GM13976 (cell line): ENCODE measurements at places on chromosomes 3 and 15.
A peak's percentile ranks its signal among the peaks of the same experiment; 100 is the strongest.

GRCh38 chr3:181009225-181009624, 19.7 kb upstream of the DNAJC19 start:
- no peak for DNase-seq

DNA sequence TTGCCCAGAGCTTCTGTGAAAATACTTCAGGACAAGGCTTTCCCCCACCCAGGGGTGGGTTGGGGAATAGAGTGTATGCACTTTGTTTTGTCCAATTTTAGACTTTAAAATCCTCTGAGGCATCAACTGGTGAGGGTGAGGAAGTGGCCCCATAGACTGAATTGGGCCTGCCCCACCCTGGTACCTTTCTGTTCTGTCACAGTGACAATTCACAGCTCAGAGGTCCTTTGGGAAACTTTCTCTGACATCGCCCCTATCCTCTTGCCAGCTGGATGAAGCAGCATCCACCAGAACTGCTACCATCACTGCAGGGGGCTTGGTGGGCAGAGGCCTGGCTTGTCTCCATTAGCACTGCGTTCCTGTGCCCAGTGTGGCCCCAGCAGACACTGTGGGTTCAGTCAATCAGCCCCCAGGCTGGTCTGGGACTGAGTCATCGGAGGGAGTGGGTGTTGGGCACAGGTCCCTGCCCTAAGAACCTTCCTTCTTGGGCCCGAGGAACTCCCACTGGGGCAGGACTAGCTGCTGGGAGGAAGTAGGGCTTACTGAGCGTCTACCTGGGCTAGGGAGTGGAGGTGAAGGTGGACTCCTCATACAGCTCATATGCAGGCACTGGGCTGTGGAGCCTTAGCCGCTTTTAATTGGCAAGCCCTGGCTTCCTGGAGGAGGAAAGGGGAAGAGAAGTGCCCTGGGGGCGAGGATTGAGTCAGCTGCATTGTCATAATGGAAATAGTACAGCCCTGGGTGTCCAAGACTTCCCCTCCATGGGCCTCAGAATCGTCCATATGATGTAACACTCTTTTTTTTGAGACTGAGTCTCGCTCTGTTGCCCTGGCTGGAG, 1.5 kb upstream of the PPM1M start:
- peak; percentile 81 for DNase-seq

GRCh38 chr15:62903437-62903836, 139.1 kb upstream of the TPM1 start:
- no peak for DNase-seq

DNA sequence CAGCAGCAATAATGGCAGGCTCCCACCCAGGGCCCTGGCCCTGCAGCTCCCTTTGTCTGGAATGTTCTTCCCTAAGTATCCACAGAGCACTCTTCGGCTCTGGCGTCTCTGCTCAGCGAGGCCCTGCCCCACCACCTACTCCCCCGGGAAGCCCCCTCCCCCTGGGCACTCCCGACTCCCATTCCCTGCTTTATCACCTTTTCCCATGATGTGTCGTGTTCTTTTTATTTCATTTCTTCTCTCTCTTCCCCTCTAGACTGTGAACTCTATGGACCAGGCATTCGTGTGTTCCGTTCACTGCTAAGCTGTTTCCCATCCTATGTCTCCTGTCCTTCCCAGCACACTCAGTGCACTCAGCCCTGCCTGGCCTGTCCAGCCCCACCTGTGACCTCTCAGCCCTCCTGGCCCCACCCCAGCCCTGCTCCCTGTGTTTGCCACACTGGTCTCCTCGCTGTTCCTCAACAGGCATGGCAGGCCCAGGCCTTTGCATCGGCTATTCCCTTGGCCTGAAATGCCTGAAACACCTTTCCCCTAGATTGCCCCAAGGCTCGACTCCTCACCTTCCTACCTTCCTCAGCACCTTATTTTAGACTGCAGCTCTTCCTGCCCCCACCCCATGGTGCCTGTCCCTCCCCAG, 107.4 kb downstream of the TPRA1 start:
- no peak for DNase-seq

DNA sequence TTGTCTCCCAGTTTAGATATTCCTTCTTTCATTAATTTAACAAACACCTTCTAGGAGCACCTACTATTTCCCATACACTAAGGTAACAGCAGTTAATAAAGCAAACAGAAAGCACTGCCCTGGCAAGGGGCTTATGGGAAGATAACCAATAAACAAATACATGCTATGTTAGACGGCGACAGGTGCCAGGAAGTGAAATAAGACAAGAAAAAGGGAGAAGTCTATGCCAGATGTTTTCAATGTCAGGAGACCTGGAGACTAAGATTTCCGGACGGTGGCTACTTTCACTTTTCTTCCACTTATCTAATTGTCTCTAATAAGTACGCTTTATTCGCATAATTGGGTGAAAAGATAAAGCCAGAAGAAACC, 32.5 kb upstream of the ZNF445 start:
- DNase-seq = peak; percentile 38

DNA sequence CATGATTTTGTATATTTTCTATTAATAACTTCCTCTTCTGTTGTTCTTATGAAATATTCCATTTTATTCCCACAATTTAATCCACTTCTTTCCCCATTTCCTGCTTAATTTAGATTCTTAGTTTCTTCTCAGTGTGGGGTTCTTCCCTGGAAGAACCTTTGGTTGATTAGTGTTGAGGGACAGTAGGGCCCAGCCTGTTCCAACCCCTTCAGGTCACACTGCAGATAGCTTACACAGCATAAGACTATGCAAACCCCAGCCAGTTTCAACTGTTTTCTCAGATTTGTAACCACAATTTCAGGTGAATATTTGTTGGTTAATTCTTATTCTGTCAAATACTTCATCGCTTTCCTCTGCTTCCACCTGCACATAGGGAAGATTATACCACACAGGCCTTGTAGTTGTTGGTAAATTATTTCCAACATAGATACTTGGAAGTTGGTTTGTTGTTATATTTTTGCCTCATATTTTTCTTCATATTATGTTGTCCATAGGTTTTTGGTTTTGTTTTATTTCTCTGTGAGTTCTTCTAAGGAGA, 34.7 kb downstream of the AADACL2 start:
- no peak for DNase-seq

GRCh38 chr3:29705906-29706844, 425.3 kb downstream of the RBMS3 start:
- no peak for DNase-seq

- DNase-seq = peak; percentile 39
Observed at GRCh38 chr15:94670438-94671034, 439.2 kb downstream of the MCTP2 start.

GRCh38 chr15:85932391-85932790, 137.7 kb upstream of the KLHL25 start:
- no peak for DNase-seq

DNA sequence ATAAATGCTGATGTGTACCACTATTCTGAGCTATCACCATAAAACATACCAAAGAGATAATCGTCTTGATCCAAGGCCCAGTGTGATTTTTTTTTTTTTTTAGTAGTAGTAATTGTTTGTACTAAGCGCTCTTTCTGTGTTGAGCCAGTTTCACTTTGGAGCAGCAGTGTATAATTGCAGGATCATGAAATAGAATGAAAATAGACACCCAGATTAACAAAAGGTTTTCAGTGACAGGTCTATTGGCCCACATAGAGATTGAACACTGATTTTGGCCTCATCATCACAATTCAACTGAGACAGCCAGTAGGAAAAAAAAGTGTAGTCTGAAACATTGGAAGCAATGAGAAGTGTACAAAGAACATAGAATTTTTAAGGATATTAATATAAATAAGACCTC, 749.8 kb downstream of the NAALADL2 start:
- no peak for DNase-seq

GRCh38 chr15:99443056-99443756, 122.6 kb upstream of the MEF2A start:
- DNase-seq = peak; percentile 8

- no peak for DNase-seq
Observed at GRCh38 chr15:84108728-84109127, 126.8 kb upstream of the GOLGA6L4 start.

- DNase-seq = no peak
Observed at GRCh38 chr15:89138999-89139612, 50.9 kb downstream of the ABHD2 start.

GRCh38 chr15:90887037-90887481, 2.8 kb downstream of the FES start:
- no peak for DNase-seq

- DNase-seq = peak; percentile 31
Observed at GRCh38 chr3:180680097-180680430, 775 bp upstream of the CCDC39 start.

DNA sequence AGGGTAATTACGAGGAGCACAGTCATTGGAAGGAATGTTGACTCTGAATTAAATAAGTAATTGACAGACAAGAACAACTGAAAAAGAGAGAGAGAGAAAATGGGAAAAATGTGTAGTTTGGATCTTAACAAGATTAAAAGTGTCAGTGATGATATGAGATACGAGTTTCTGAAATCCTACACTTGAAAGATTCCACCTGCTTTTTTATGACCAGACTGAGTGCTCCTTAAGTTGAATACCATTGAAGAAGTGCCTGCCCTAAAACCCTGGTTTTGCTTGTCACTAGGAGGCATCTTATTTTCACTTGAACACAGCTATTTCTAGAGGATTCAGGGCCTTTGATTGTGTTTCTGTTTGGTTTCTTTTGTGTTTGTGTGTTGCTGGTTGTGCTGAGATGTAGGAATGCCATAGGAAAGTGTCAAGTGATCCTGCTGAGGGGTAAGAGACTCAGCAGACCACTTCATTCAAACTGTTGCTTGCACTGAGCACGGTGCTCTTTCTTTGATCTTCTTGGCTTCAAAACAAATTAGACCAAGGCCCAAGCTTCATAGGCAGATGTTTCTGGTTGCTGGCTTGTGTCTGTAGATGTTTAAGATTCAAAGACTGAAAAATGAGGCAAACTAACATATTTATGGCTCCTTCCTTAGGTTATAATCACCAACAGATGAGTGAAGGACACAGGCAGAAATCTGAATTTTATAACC, 17.2 kb upstream of the ABHD10 start:
- DNase-seq = no peak

DNA sequence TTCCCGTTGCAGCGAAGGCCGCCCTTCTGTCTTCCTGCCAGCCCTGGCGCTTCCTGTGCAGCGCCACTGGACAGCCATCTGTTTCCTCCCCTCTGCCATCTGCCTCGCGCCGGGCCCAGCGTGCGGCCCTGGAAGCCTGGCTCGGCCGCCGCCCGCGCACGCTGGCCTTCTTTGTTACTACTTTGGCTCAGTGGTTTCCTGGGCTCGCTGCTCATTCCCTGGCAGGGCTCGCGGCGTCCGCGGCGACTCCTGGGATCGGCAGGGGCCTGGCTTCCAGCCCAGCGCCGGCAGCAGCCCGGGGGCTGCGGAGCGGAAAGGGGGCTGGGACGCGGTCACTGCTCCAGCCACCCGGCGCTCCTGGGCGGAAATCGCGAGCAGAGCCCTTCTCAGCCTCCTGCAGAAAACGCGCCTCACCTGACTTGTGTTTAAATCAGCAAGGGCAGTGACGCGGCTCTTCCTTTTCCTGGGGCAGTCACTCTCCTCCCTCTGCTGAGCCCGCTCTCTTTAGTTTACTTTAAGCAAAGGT, 10.0 kb downstream of the CMTM7 start:
- DNase-seq = peak; percentile 72

GRCh38 chr3:49173116-49173791, 1.9 kb downstream of the KLHDC8B start:
- no peak for DNase-seq
